Uterus (tissue), 4 donors: ENCODE measurements at places on chromosomes 2 and 18. TPM values are rescaled to one million over a fixed set of nuclear protein-coding genes. Genes with fewer than 3 reads are reported as not detected.

- no peak overlapping the region for H3K27ac ChIP-seq
- H3K4me1 ChIP-seq, result no peaks in the 10 kb centered on the region
- H3K27me3 ChIP-seq, result no peaks in the 10 kb centered on the region
Measured at GRCh38 chr2:85230679-85231467, 96.9 kb downstream of the TGOLN2 start.

GRCh38 chr2:56450047-56450446 lies 266.3 kb downstream of the CCDC85A start:
- no peaks in the 10 kb centered on the region for H3K4me1 ChIP-seq
- no peak for DNase-seq
- no peak overlapping the region for H3K27ac ChIP-seq

DNA sequence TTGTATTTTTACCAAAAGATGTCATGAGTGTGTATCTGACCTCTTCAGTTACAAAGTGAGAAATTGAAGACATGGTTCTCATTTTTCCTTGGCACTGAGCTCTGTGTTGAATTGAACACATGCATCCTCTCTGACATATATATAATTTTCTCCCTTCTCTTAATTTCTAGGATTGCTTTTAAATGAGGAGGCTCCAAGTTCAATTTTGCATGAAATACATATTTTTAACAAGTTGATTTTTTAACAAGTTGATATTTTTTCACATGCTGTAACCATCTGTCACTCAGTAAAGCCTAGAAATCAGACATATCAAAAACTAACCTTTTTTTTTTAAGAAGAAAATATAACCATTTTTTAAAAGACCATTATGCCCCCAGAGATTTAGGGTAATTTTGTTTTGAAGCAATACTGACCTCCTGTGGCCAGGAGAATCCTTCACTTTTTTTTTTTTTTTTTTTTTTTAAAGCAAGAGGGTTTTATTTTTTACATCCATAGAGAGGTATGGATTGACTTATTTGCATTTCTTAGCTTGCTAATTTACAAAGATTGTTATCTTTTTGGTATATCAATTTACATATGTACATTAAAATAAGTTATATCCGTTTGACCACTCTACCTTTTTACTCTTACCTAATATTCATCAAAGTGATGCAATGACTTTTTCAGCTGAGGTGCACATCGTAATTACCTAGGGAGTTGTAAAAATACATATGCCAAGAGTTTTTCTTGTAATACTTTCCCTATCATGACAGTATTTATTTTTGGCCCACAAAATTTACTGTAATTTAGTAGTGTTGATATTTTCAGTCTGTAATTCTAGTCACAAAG lies 161.8 kb downstream of the SOCS6 start:
- no peak overlapping the region for H3K4me3 ChIP-seq
- no peaks in the 10 kb centered on the region for H3K4me1 ChIP-seq
- no peak overlapping the region for H3K27ac ChIP-seq

ADD2 gene
- total RNA-seq, result 0.59 TPM

DNA sequence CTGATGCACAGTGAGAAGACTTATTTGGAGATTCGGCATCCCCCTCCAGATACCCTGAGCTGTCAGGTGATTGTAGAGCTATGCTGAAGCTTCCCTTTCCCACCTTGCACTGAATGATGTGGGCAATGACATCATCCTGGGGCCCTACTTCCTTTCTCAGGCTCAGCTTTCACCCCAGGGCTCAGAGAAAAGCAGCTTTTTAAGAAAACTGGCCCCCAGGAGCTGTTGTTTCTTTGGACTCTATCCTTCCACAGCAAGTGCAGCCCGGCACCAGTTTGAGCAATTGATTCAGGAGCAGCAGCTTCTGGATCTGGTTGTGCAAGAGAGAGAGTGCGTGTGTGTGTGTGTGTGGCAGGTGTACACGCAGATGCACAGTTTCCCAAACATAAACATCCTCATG lies 251.3 kb downstream of the ANAPC1 start:
- H3K4me1 ChIP-seq, result no peaks in the 10 kb centered on the region
- H3K27ac ChIP-seq, result no peak overlapping the region
- peaks cover 5% of the 10 kb centered on the region for H3K27me3 ChIP-seq
- no peaks in the 10 kb centered on the region for H3K36me3 ChIP-seq
- H3K4me3 ChIP-seq, result no peak overlapping the region

GRCh38 chr2:217279556-217279955 lies 419.7 kb upstream of the TNP1 start:
- peak overlapping the region; percentile 1 for H3K27ac ChIP-seq
- H3K4me3 ChIP-seq, result no peak overlapping the region
- H3K4me1 ChIP-seq, result no peaks in the 10 kb centered on the region
- no peaks in the 10 kb centered on the region for H3K36me3 ChIP-seq
- no peaks in the 10 kb centered on the region for H3K27me3 ChIP-seq

GRCh38 chr2:195382186-195382585 lies 274.8 kb upstream of the SLC39A10 start:
- H3K4me3 ChIP-seq, result no peak overlapping the region
- no peaks in the 10 kb centered on the region for H3K27me3 ChIP-seq
- H3K27ac ChIP-seq, result no peak overlapping the region
- no peaks in the 10 kb centered on the region for H3K4me1 ChIP-seq
- H3K36me3 ChIP-seq, result no peaks in the 10 kb centered on the region

UGT1A5 gene
- not detected for total RNA-seq

DNA sequence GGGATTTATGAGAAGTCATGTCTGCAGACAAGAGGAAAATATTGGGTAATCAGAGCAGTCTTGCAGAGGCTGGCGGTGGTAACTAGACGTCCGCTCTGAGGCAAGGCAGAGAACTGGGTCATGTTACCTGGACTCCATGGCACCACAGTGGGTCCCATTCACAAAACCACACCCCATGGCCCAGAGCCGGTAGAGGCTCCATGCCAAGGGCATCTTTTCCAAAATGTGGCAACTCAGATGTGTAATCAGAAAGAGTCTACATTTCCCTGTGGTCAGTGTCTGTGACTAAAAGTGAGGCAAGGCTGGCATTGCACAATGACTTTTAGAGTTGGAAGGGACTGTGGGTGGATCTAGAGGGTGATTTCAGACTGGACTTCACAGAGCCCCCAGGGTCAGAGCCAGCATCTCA lies 113.1 kb downstream of the MREG start:
- no peaks in the 10 kb centered on the region for H3K36me3 ChIP-seq
- DNase-seq, result no peak
- no peaks in the 10 kb centered on the region for H3K4me1 ChIP-seq
- no peaks in the 10 kb centered on the region for H3K27me3 ChIP-seq
- no peak overlapping the region for H3K27ac ChIP-seq

DNA sequence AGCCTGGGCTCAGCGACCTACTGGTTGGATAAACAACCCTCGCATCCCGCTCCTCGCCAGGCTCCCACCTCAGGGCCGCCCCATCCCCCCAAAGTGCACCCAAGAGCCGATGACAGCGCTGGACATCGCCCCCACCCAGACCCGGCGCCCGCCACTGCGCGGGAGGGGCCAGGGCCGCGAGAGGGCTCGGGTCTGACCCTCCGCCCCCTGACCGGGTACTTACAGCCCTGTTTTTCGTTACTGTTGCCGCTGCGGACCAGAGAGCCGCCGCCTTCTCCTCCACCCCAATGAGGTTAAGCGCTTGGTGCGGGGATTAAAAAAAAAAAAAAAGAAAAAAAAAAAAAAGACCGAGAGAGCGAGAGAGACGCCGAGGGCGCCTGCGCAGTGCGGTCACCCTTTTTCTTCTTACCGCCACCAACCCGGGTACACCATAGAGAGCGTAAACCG lies at the start of gene CLASP1:
TSS of gene CLASP1 (minus strand) at position 314 of the 447 bp plus-strand sequence. CDS start 43,567 bp downstream, outside the sequence.
- peak within 1 kb of the TSS; percentile 96 for H3K27ac ChIP-seq
- DNase-seq, result no peak

GRCh38 chr18:36567800-36568199 lies 261.0 kb downstream of the TPGS2 start:
- no peak for DNase-seq
- no peaks in the 10 kb centered on the region for H3K4me1 ChIP-seq
- no peak overlapping the region for H3K27ac ChIP-seq

- DNase-seq, result no peak
- no peak overlapping the region for H3K27ac ChIP-seq
- H3K27me3 ChIP-seq, result no peaks in the 10 kb centered on the region
- H3K36me3 ChIP-seq, result no peaks in the 10 kb centered on the region
Measured at GRCh38 chr18:21479721-21480120, 120.8 kb downstream of the ESCO1 start.

GKN2 gene
- not detected for total RNA-seq

SLC16A14 gene
- total RNA-seq, result 28.6 TPM

GRCh38 chr18:63073481-63073880 lies 246.1 kb downstream of the BCL2 start:
- no peak for DNase-seq
- no peak overlapping the region for H3K27ac ChIP-seq
- no peaks in the 10 kb centered on the region for H3K36me3 ChIP-seq
- no peak overlapping the region for H3K4me3 ChIP-seq
- H3K27me3 ChIP-seq, result no peaks in the 10 kb centered on the region
- no peaks in the 10 kb centered on the region for H3K4me1 ChIP-seq

TTN gene
- 6.0 TPM for total RNA-seq

DNA sequence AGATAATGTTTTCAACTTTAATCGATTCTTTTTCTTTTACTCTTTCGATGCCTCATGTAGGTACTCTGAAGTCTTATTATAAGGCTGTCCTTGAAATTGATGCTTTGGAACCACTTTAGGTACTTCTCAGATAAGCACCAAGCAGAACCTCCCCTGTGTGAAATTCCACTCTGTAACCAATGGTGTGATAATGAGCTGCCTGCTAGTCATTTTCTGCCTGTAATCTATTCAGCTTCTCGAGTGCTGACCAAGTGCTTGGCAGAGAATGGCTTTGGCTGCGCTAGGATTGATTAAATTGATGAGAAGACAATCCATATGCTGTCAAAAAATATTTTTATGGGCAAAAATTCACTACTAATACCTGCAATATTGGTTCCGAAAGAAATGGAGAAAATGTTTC lies 132.1 kb upstream of the STON1 start:
- no peaks in the 10 kb centered on the region for H3K27me3 ChIP-seq
- no peak overlapping the region for H3K27ac ChIP-seq

DNA sequence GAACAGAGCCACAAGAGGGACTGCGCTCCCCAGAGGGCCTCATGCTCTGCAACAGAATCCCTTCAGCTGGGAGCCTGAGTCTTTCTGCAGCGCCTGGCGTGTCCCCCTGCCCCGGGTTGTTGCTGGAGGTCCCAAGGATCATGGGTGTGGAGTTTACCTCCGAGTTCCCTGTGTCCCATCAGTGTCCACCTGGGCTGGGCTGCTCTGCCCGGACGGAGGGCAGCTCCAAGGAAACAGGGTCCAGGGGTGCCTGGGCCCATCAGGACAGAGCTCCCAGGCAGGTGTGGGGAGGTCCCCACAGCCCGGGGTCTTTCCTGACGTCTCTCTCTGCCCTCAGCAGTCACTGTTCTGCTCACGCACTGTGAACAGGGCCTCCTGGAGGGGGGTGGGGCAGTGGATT lies 63.5 kb downstream of the EMILIN2 start:
- no peak overlapping the region for H3K4me3 ChIP-seq
- H3K4me1 ChIP-seq, result no peaks in the 10 kb centered on the region
- H3K27me3 ChIP-seq, result no peaks in the 10 kb centered on the region
- H3K27ac ChIP-seq, result no peak overlapping the region
- DNase-seq, result no peak

NPPC gene
- total RNA-seq, result not detected

GPR39 gene
- 0.52 TPM for total RNA-seq

CRYBA2 gene
- not detected for total RNA-seq

GRCh38 chr2:61538920-61539520 lies 864 bp upstream of the XPO1 start:
- H3K4me3 ChIP-seq, result peak overlapping the region; percentile 91
- DNase-seq, result peak; percentile 40
- no peaks in the 10 kb centered on the region for H3K4me1 ChIP-seq
- no peaks in the 10 kb centered on the region for H3K27me3 ChIP-seq

DNA sequence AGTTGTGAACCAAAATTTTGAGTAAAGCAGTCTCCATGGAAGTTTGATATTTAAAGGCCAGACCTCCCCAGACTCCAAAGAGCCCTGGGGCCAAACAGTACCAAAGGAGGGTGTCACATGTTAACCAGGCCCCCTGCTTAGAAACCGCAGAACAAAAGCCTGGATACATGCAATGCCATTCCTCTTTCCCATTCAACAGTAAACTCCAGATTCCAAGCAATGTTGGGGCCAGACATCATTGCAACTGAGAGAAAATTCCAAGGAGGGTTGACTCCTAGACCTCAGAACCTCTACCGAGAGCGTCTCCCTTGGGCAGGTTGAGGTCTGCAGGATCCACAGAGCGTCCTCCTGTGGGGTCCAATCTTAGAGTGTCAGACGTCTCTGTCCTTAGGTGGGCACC lies 404.4 kb upstream of the SYT4 start:
- DNase-seq, result no peak
- H3K4me3 ChIP-seq, result no peak overlapping the region
- H3K27ac ChIP-seq, result no peak overlapping the region
- no peaks in the 10 kb centered on the region for H3K27me3 ChIP-seq
- H3K36me3 ChIP-seq, result no peaks in the 10 kb centered on the region
- H3K4me1 ChIP-seq, result no peaks in the 10 kb centered on the region

DNA sequence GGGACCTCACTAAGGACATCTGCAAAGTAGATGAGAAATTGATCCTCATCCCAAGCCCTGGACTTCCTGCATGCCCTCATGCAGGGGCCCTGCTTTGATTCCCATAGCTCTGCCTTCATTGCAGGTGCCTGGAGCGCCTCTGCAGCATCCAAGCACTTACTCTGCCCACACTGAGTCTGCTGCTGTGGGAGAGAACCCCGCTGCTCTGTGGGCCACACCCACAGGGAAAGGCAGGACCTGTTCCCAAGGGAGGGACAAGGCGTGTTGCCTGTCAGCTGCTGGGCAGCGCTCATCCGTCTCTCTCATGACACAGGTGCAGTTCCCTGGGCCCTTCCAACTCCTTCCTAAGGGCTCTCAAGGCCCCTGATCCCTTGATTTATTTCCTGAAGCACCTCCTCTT lies 266.8 kb upstream of the SMIM21 start:
- H3K36me3 ChIP-seq, result no peaks in the 10 kb centered on the region
- H3K27ac ChIP-seq, result no peak overlapping the region
- H3K4me1 ChIP-seq, result no peaks in the 10 kb centered on the region
- H3K27me3 ChIP-seq, result no peaks in the 10 kb centered on the region

SERPINB11 gene
- not detected for total RNA-seq

GRCh38 chr18:62332964-62333695 lies 8.0 kb downstream of the TNFRSF11A start:
- H3K27ac ChIP-seq, result no peak overlapping the region
- no peak for DNase-seq
- H3K4me1 ChIP-seq, result no peaks in the 10 kb centered on the region
- no peak overlapping the region for H3K4me3 ChIP-seq
